Activated naive CD8-positive, alpha-beta T cell treated with anti-CD3 and anti-CD28 coated beads, Interleukin-2, amount 10 ng/mL, durations not matched to agents 7 days and 5 days (primary cell): ENCODE measurements at places on chromosomes 2 and 18. TPM values are rescaled to one million over a fixed set of nuclear protein-coding genes. Genes with fewer than 3 reads are reported as not detected.

DNA sequence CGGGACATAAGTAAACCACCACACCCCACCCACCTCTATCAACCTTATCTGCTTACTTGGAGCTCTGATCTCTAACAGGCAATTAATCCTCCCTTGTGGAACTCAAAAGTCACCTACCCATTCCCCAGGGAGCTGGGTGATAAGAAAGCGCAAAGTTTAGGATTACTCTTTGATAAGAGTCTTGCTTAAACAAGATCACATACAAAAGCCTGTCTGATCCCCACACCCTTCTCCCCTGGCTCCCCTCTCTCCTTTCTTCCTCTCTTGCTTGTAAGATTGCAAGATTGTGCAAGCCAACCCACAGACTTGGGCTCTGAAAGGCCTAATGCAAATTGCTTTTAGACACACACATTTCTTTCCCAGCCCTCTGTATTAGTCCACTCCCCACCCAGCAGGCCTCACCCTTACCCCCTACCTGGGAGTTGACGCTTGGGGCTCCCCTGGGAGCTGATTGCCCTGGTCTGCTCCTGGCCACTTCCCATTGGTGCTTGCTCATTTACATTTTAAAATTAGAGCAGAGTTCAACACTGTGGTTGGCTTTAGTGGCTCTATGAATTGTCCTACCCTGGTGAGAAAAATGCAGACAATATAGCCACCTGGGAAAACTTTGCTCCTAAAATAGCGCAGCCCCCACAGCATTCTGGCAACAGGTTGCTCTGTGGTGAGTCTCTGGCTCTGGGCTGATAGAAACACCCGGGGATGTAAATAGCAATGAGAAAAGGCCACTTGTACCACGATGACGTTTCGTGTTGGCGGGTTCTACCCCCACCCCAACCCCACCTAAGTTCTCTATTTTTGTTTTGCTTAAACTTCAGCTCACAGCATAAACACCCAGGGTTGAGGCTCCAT is 92.8 kb upstream of the MSH2 start:
- DNase-seq, result no peak

DNA sequence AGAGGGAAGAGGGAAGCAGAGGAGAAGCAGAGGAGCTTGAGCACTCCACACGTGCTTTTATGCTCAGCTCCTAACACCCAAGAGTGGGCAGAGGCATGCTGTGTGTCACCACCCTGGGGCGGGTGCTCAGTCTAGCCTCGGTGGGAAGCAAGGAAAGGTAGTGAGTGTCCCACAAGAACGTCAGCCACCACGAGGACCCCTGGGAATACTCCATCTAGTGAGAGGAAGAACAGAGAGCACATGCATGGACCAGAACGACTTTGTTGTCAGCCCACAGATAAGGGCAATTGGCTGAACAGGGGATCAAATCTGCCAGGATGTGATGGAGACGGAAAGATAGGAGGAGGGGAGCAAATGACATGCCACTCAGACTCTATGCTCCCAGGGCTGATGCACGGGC is 83.4 kb downstream of the XDH start:
- no peak for DNase-seq

- no peak for DNase-seq
Observed at GRCh38 chr2:177326005-177326404, 61.5 kb upstream of the NFE2L2 start.

GRCh38 chr2:107025869-107026380 is 140.0 kb upstream of the ST6GAL2 start:
- no peak for DNase-seq

DNA sequence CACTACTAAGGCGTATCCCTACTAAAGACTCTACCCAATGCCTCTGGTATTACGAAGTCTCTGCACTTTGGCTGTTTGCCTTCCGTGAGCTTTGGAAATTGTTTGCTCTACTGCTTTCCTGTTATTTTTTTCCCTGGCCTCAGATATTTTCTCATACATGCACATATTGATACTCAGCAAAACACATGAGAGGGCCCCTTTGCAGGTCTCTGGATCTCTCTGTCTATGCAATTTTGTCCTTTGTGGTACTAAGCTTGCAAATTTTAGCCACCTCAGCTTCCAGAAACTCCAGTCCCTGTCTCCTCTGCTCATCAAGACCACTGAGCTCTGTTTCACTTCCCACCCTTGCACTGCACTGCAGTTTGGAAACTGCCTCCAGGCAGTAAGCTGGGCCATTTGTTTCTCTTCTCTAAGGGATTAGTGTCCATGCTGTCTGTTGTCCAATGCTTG is 46.6 kb downstream of the TAF1B start:
- no peak for DNase-seq

DNA sequence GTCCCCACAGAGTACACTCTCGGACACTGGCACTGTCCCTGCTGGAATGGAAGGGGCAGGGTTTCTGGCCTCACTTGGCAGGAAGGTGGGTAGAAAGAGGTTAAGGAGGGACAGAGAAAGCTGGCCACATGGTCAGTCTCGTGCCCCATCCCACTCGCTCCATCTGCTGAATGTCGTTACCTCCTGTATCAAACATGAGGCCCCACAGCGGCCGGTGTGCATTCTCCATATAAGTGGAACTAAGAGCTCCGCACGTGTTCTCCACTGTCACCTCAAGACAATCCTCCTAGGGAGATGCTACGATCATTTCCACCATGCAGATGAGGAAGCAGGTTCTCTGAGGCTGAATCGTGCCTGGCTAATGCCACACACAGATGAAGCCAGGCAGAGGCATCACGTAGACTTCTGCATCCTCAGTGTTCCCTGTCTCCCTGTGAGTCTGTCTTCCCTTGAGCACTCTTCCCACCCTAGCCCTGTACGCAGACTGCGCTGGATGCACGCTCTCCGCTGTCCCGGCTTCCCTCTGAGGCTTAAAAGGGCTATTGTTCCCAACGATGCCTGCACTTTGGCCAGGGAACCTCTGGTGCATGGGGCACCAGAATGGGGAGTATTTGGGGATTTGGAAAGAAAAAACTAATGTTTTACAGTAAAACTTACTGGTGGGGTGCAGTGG is 35.1 kb downstream of the MAL start:
- no peak for DNase-seq

DNA sequence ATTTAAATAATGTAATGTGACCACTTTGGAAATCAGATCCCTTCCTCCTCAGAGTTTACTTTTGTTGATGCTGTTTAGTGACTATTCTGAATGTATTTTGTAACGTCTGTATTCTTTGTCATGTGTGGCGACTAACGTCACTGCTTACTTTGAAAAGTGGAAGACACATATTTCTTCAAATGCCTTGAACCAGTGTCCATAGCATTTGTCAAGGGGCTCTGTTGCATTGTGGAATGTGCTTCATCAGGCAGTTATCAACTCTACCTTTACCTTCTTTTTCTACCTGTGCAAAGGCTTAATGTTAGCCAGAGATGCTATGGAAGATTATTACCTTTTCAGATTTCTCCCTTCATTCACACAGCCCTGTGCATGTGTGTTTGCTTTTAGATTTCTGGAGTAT is 162.4 kb downstream of the ZNF407 start:
- DNase-seq, result no peak

DNA sequence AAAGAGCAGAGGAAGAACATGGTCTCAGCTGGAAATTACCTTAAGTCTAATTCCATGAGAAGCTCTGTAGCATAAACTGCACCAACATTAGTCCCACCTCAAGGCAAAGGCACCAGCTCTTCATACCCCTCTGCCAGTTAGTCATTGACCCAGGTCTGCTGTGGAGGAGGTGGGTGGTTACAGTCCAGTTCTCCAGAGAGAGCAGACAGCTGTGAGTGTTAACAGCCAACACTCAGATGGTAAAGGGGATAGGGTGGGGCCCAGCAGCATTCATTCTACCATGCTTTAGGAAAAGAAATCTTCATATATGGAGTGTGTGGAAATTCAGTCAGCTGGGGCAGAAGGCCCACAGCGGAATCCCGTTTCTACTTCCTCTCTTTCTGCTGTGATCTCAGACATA is 159.7 kb upstream of the FBXO11 start:
- DNase-seq, result no peak

GRCh38 chr2:65281627-65282351 is 54.2 kb downstream of the ACTR2 start:
- no peak for DNase-seq

DNA sequence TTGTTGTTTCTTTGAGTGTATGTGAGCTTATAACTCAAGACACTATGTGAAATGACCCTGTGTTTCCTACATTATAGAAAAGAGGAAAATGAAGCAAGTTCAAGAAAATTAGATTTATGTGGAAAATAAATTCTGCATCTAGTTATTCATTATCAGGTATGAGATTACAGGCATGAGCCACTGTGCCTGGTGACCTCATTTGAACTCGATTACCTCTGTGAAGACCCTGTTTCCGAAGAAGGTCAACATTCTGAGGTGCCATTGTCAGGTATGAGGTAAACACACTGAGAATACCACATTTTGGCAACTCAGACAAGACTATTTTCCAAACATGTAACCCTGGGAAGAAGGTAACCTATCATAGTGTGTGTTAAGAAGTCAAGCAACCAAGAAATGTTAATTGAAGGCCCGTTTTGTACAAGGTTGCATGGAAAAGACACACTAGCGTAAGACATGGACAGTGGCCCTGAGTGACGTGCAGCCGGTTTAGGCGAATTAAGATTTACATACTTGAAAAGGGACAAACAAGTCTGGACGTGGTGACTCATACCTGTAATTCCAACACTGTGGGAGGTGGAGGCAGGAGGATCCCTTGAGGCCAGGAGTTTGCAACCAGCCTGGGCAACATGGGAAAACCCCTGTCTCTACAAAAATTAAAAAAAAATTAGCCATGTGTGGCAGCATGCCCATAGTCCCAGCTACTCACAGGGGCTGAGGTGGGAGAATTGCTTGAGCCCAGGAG is 186.6 kb downstream of the NEDD4L start:
- no peak for DNase-seq

DNA sequence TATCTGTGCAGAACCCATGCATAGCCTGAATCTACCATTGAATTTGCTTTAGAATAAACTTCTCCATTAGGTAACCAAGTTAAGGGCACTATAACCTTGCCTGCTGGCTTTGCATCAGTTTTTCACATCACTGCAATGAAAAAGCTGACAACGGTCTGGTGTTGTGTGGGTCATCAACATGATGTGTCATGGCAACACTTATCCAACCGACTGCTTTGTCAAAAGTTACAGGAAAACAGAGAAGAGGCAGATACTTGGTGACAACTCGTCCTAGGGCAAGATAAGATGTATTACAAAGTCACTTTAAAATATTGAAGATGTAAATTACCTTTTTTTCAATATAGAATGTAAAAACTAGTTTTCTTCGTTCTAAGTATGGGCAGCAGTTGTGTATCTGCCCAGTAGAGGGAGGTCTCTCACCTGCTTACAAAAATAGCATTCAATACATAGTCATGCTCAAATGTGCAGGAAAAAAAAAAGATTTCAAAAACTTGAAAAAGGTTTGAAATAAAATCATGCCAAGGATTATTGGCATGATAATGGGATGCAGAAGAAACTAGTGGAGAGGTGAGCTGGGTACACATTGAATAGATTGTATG is 96.3 kb downstream of the EVA1A start:
- DNase-seq, result no peak

GRCh38 chr2:34102339-34102738 is 503.2 kb upstream of the FAM98A start:
- no peak for DNase-seq

- DNase-seq, result no peak
Observed at GRCh38 chr2:180124273-180125139, 117.4 kb upstream of the CWC22 start.

- no peak for DNase-seq
Observed at GRCh38 chr18:45437366-45437765, 177.9 kb upstream of the SLC14A2 start.

- DNase-seq, result no peak
Observed at GRCh38 chr2:100425573-100426383, 8.3 kb upstream of the CHST10 start.

DNA sequence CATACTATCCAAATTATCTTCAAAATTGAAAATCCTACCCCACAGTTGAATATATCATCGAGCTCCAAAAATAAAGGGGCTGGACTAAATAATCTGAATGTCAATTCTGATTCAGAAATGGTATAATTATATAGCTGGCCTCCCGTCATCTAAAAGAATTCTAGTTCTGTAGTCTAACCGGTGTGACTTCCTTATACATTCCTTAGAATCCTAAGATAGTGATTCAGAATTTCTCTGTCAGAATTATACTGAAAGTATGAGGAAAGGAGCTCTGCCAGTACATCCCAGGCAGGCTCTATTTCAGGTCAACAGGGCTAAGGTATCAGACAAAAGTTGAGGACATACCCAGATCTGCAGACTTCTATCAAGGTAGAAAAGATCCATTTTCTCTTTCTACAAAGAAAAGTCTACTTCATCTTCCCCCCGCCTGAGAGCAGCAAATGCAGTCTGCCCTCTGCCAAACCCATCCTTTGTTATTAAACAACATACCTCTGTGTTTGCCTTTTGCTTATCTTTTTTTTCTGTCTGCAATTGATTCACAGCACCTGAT is 128.5 kb downstream of the METTL4 start:
- DNase-seq, result no peak

- no peak for DNase-seq
Observed at GRCh38 chr2:20747317-20747716, 75.6 kb downstream of the LDAH start.

GRCh38 chr2:19109518-19109917 is 248.9 kb downstream of the OSR1 start:
- DNase-seq, result no peak

DNA sequence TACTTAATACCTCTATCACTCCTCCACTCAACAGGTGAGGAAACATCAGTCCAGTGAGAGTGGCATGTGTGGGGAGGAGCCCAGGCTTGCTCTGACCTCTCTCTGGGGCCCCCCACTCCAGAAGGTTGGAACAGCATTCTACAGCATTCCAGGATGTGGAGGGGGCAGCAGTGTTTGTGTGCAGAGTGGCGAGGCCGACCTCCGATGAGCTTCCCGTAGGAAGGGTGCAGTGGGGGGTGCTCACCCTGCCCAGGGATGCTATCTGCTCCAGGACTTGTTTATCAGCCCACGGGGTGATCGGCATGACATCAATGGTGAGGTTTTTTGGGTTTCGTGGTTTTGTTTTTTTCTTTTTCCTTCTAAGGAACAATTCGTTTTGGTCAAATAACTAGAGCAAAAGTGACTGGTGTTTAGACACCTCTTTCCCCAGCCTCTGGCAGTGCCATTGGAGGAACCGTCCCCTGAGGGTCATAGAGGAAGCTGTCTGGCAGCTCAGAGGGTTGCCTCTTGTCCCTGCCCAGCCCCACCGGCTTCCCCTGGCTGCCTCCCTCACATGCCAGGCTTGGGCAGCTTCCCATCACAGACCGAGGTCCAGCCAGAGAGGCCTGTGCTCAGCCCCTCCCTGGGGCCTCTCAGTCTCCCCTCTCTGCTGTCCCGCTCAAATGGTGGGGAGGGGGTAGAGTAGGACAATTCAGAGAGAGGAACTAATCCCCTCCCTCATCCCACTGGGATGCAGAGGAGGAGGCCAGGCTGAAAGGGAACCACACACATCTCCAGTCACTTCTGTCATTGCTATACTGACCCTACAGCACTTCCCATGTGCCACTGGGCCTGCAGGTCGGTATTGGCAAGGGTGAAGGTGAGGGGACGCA is 96.5 kb downstream of the ZFP36L2 start:
- no peak for DNase-seq

Gene PTPN4
- total RNA-seq, result 102 TPM

Gene GALNT3
- 5.0 TPM for total RNA-seq

Gene POTEJ
- total RNA-seq, result not detected

Gene UCN
- total RNA-seq, result 5.1 TPM

Gene MYO5B
- not detected for total RNA-seq
